ENCODE measurements at places on chromosomes 12 and 14. TPM values are rescaled to one million over a fixed set of nuclear protein-coding genes. Genes with fewer than 3 reads are reported as not detected.
A peak's percentile ranks its signal among the peaks of the same experiment; 100 is the strongest.

GRCh38 chr12:90260136-90260535 is 551.5 kb upstream of the ATP2B1 start:
- no peak for DNase-seq

DNA sequence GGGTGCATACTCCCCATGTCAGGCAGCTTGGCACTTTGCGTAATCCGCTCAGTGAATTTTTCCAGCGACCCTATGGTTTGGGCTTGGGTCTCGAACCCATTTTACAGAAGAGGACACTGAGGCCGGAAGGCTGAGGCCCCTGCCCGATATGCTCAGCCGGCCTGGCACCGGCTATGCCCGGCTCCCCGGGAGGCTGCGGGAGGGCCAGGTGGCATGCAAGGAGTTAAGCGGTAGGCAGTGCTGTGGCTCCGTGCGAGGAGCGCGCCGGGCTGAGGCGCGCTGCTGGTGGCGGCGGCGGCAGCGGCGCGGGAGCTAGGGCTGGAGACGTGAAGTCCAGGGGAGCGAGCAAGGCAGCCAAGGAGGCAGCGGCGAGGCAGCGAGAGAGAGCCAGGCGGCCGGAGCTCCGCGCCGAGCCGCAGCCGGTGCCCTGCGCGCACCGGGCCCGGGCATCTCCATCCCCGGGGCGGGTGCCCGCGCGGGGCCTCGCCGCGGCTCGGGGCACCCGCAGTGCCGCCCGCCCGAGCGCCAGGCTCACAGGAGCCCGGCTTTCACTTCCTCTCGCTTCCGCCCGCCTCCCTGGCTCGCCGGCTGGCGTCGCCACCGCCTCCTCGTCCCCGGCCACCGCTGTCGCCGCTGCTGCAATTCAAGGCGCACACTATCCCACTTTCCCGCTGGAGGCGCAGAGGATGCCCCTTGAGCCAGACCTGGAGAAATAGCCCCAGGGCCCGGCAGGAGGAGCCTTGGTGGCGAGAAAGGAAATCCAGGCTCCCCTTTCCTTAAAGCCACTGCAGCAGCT is at the start of gene WSCD2:
Gene WSCD2 (plus strand): TSS at position 272 of the 796 bp plus-strand sequence. CDS start 66,545 bp downstream, outside the sequence.
- DNase-seq = peak; percentile 31

GRCh38 chr12:113990250-113991223 is 24.4 kb upstream of the RBM19 start:
- no peak for DNase-seq

LEMD3 gene
- polyA plus RNA-seq = not detected

FGF23 gene
- not detected for polyA plus RNA-seq
